Inflammatory macrophage treated with lipopolysaccharide for 1 hour (primary cell): ENCODE measurements at places on chromosomes 12 and 14.
A peak's percentile ranks its signal among the peaks of the same experiment; 100 is the strongest.

DNA sequence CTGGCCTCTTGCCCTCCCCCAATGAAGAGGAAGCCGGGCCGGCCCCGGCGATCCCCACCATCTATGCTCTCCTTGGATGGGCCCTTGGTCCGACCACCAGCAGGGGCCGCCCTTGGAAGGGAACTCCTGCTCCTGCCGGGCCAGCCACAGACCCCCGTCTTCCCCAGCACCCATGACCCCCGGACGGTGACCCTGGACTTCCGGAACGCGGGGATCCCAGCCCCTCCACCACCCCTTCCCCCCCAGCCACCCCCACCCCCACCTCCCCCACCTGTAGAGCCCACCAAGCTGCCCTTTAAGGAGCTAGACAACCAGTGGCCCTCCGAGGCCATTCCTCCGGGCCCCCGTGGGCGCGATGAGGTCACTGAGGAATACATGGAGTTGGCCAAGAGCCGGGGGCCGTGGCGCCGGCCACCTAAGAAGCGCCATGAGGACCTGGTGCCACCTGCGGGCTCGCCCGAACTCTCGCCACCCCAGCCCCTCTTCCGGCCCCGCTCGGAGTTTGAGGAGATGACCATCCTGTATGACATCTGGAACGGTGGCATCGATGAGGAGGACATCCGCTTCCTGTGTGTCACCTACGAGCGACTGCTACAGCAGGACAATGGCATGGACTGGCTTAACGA lies 19.4 kb downstream of the SETD1B start:
- DNase-seq = no peak

DNA sequence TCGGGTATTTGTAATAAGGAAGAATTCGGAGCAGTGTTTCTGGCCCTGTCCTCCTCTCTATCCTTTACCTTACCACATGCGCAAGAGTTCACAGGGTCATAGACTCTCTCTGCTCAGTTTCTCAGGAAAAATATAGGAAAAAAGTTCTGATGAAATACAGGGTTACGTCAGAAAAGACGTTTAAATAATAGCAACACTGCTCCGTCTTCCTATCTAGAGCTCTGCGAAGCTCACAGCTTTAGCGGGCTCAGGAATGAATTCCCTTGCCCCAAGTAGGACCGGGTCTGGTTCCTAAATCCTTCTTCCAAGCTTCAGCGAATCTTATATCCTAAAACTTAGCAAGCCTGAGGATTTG lies 365 bp downstream of the CCDC59 start:
- no peak for DNase-seq

GRCh38 chr14:22796087-22796707 lies 19.0 kb downstream of the SLC7A7 start:
- DNase-seq = no peak

DNA sequence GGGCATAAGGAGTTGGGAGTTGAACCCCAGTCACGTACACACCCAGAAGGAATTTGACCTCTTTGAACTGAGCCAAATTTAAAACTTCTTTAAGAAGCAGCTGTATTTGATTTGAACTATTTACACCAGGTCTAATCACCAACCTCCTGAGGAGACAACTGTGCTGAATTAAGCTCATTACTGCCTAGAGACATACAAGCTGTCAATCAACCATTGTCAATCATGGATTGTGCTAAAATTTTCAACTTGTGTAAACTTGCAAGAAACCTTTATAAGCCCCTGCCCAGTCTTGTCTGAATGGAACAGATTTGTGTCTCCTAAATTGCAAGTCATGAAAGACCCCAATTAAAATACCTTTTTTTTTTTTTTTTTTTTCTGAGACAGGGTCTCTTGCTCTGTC lies 44.3 kb upstream of the RESF1 start:
- no peak for DNase-seq

GRCh38 chr14:86533834-86534233 lies 1003.9 kb downstream of the FLRT2 start:
- DNase-seq = no peak

DNA sequence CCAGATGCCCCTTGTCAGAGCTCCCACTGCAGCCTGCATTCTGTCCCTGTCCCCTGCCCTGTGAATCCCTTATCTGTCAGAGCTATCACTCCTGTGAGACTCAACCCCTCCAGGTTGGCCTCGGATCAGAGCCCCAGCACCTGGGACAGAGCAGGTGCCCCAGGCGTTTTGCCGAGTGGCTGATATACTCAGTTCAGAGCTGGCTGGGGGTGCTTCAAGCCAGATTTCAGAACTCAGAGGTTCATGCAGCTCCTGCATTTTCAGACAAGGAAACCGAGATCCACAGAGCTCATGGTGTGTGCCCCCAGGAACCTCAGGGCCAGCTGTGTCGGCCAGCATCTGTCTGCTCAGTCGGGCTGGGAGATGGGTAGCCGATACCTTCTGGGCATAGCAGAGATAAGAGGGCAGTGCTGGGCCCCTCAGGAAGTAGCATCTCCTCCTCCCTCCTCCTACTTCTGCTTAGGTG lies 228.0 kb upstream of the RTL1 start:
- DNase-seq = no peak

DNA sequence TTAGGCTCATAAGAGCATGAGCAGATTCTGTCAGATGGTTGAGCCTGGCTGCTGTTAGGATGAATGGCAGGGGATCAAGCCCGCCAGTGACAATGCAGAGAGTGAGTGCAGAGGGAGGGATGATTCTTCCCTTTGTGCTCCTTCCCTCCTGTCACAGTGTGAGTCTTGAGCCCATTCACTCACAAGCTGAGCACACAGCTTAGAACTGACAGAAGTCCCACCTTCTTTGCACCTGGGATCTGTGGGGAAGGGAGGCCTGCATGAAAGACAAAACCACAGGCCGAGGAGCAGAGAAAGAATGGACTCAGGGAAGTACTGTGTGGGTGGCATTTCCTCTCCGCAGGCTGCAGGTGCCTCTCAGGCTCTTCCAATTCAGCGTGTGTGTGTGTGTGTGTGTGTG lies 160.6 kb downstream of the KCNA5 start:
- no peak for DNase-seq

GRCh38 chr14:94427016-94427613 lies 25.5 kb downstream of the SERPINA11 start:
- no peak for DNase-seq

DNA sequence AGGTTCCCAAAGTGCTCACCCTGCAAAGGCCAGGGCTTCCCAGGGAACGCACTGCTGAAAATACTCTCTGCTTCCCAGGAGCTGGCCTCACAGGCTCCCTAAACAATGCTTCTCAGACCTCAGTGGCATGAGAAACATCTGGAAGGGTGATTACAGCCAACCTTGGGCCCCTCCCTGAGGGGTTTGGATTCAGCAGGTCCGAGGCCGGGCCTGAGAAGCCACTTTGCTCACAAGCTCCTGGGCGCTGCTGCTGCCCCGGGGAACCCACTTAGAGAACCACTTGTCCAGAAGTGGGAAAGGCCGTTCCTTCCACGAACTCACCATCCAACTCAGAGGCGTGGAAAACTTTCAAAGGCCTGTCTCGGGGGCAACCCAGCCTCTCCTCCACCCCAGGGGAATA lies 130.5 kb downstream of the PIWIL1 start:
- DNase-seq = no peak

DNA sequence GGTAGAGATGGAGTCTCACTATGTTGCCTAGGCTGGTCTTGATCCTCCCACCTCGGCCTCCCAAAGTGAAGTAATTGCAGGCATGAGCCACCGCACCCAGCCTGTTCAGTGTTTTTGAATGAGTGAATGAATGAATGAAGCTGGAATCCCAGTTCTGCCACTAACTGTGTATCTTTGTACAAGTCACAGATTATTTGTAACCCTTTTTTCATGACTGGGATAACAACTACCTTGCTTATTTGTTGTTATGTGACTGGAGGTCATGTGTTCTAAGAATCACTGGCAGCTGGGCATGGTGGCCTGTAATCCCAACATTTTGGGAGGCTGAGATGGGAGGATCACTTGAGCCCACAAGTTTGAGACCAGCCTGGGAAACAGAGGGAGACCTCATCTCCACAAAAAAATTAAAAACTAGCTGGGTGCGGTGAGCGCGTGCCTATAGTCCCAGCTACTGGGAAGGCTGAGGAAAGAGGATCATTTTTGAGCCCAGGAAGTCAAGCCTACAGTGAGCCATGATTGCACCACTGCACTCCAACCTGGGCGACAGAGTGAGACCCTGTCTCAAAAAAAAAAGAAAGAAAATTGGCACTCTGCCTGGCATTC lies 13.3 kb upstream of the NUMB start:
- DNase-seq = no peak

DNA sequence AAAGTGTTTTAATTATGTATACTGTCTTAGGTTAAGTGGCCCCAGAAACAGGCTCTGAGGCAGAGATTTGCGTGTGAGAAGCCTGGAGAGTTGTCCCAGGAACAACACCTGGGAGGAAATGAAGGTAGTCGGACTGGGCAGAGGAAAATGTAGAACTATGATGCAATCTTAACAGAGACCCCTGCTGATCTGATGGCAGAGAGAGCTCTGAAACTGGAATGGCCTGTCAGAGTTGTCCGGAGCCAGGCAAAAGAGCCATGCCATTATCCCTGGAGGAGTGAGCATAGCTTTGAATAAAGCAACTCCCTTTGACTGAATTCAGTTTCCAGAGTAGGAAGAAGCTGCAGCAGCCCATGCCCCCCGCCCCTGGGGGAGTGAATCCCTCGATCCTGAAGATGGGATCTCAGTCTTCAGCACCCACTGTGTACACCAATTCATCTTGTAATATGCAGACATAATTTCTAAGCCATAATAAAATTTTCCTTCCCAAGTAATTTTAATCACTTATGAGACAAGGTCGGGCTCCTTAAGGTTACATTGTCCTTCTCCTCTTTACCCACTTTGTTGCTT lies 264.8 kb downstream of the PDZRN4 start:
- no peak for DNase-seq

GRCh38 chr12:2593045-2593444 lies 201.7 kb upstream of the FKBP4 start:
- no peak for DNase-seq

GRCh38 chr12:103169-103981 lies 36.8 kb downstream of the IQSEC3 start:
- no peak for DNase-seq

GRCh38 chr12:113561068-113561780 lies 89.6 kb upstream of the LHX5 start:
- no peak for DNase-seq

- DNase-seq = no peak
Observed at GRCh38 chr12:57216014-57216911, at the start of gene NXPH4. TSS of gene NXPH4 (plus strand) at chr12:57216794. CDS start at chr12:57216970, 176 bp downstream.

DNA sequence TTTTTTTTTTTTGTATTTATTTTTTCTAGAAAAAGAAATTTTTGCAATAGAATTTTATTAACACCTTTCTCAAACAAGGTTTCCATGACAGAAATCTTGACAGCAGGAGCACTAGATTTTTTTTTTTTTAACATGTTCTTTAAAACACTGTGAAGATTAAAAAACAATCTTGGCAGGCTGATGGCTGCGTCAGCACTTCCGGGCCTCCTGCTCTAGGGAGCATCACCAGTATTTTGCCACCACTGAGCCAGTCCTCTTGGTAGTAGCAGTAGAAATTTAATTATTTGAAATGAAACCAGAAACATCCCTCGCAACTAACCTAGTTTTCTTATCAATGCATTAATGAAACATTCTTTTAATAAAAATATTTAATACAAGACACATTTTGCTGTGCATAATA lies 99.6 kb downstream of the APAF1 start:
- DNase-seq = no peak

DNA sequence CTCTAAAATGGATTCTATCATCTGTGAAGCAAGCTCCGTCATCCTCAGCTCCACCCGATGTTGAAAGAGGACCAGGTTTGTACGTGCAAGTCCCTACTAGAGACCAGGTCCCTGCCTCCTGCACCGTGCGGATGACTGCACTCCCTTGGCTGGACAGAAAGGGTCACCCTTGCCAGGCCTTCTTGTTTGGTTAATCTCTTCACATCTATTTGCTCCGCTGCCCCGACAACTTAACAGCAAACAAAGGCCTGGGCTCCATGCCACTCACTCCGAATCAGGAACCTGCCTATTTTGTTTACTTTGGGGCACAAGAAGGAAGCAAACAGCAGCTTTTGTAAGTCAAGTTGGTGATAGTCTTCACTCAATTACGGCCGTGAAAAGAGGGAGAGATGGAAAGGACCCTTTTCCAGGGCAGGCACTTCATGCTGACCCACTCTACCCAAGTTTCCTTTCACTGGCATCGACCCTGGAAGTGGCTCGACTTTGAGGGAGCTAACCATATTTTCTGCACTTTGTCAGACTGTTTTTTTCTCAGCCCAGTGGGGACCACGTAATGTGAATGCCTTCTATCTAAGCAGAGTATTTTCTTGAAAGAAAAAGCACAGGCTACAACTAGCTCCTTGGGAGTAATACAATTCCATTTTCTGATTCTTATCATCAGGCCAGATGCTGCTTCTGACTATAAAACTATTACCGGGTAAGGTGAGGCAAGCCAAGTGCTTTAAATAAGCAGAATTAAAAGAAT lies 202.6 kb downstream of the FOXN3 start:
- DNase-seq = no peak

DNA sequence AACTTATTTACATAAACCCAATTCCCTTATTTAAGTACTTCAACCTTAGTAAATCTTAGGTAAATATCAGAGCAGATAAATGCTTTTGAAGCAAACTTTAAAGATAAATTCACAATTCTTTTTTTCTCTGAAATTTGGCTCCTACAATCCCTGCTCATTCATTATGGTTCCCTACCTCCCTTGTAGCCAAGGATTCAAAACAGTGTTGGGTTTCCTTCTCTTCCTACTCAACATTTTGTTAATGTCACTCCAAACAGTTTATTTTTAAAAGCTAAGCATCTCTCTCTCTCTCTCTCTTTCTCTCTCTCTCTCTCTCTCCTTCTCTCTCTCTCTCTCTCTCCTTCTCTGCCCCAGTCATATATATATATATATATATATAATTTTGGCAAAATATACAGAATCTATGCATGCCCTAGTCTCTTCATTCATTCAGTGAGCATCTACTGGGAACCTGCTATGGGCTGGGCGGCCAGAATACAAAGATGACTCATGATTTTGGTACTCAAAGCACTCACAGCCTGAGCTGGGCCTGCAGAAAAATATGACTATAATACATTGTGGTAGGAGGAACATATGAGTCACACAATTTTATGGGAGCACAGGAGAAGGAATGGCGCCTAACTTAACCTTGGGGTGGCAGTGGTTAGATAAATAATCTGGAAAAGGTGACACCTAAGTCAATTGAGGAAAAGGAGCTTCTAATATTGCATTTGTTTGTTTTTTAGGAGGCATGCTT lies 123.7 kb upstream of the DHRS4 start:
- peak; percentile 19 for DNase-seq

- no peak for DNase-seq
Observed at GRCh38 chr12:12454315-12454714, 97.4 kb downstream of the BORCS5 start.

GRCh38 chr14:60975551-60975950 lies 5.3 kb downstream of the TRMT5 start:
- DNase-seq = no peak

DNA sequence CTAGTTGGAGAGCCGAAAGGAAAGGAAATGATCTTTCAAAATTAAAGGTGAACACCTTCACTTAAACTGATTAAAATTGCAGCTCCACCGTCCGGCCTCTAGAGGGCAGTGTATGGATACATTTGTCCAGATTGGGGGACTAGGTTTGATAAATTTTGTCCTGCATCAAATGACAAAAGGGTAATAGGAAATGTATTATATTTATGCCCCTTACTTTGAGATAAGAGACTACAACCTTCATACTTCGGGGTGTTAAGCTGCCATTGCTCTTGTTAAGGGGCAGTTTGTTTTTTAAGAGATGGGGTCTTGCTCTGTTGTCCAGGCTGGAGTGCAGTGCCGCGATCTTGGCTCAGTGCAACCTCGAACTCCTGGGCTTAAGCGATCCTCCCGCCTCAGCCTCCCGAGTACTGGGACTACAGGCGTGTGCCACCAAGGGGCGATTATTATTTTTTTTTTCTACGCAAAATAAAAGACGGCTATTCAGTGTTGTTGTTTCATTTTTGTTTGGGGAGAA lies 818 bp upstream of the SUOX start:
- peak; percentile 44 for DNase-seq
